ENCODE measurements at places on chromosomes 1 and 21.

- no peak for DNase-seq
These were observed 6.5 kb upstream of the FTCD start for GRCh38 chr21:46161633-46162592.

GRCh38 chr1:235018720-235019444 is 109.8 kb downstream of the TOMM20 start:
- DNase-seq = no peak

GRCh38 chr1:233605205-233605604 is 8.7 kb upstream of the KCNK1 start:
- DNase-seq = no peak

DNA sequence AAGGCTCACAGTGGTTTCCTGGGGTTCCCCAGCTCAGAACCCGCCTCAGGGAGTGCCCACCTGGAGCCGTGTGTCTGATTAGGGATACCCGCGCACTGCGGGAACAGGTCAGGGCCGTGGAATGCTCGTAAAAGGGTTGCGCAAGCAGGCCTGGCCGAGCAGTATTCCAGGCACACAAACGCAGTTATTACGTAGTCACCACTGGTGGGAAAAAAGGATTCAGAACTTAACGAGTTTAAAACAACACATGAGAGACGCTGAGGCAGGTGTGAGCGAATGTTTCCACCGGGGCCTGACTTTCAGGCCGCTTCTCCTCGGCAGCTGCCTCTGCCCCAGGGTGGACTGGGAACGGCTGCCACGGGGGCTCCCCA is 18.2 kb downstream of the PLCH2 start:
- DNase-seq = no peak

DNA sequence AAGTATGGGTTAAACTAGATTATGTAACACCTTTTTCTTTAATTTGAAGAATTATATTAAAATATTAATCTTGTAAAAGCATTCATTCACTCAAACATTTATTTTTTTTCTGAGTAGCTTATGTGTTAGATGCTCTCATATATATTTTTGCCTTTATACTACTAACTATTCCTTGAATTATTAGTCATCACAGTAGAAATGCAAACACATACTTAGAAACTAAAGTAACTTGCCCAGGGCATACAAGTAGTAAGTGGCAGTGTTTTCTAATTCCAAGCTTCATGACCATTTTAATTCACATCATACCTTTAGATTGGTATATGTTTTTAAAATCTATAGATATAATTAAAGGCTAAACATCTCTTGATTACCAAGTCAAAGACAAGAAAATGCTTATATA is 1271.0 kb downstream of the BRINP3 start:
- no peak for DNase-seq

DNA sequence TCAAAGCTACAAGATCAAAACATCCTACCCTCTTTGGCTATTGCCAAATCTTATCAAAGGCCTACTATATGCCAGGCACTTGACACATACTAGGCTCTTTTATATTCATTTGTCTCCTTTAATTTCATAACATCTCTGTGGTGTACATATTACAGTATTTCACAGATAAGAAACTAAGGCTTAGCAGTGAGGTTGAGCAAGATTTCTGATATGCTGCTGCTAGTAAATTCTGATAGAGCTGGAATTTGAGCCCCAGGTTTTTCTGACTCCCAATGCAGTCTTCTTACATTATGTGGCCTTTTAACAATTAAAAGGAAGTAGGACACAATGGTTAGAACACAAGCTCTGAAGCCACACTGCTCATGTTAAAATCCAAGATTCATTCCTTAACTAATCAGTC is 16.8 kb downstream of the CCDC185 start:
- no peak for DNase-seq

DNA sequence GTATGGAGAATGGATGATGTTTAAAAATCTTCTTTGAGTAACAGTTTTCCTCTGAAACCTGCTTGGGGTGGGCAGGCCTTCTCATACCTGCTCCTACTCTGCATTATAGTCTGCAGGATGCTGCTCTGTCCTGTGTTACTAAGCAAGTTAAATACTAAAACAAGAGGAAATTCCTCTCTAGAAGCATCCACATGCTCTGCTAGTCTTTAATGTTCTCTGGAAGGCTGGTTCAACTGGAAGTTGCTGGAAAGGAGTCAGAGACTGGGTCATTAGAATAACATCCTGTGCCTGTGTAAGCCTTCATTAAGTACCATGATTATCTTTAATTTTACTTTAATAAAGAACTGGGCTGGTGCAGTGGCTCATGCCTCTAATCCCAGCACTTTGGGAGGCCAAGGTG is 5.8 kb downstream of the SELP start:
- no peak for DNase-seq

All from naive B cell (primary cell).